ENCODE measurements at places on chromosomes 7 and 10. TPM values are rescaled to one million over a fixed set of nuclear protein-coding genes. Genes with fewer than 3 reads are reported as not detected.

DNA sequence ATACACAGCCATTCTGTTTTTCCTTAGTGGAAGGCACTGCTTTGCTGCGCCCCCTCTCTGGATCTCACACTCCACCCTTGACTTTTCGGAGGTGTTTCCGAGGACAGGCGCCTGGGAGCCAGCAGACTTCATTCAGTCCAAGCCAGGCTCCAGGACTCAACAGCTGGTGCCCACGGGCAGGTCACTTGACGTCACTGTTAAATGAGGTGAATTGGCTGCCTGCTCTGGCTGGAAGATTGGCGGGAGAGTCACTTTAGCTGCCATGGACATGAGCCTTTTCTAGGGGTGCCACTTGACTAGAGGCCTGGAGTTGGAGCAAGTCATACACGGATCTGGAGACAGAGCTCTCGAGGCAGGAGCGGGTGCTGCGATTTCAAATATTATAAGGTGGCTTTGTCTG is 3.2 kb downstream of the HTRA1 start:
- no peak overlapping the region for H3K4me3 ChIP-seq
- peaks cover 12% of the 10 kb centered on the region for H3K27me3 ChIP-seq
- no peak for DNase-seq
- peaks cover 25% of the 10 kb centered on the region for H3K4me1 ChIP-seq
- H3K27ac ChIP-seq: no peak overlapping the region
- no peaks in the 10 kb centered on the region for H3K36me3 ChIP-seq

DNA sequence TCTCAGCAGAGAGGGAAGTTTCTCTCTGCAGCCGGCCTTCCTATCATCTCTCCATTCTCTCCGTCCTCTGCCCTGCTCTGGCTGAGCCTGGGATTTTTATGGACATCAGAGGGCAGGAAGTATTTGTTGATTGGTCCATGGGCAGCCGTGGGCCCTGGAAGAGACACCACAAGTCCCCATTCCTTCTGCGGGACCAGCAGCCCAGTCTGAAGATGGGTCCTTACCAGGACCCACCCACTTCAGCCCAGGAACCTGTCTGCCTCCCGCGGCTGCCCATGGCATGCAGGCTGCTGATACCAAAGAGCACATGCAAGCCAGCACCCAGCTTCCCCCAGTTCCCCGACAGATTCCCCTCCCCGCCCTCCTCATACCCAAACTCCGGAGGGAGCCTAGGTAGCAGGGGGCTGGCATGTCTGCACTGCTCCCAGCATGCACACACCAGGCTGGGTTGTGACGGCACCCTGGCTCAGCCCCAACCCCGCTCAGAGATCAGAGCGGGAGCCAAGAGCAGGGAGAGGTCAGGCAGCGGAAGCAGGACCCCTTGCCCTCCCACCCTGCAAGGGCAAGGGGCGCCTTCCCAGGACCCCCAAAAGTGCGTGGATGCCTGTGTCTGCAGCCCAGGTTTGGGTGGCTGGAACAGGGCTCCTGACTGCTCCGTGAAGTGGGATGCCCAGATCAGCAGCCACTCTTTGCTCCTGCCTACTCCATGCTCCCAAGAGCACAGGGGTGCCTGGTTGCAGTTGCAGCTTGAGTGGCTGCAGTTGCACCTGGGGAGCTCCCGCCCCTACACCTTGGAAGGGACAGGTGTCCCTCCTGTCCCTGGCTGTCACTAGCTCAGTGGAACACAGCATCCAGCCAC is 538.6 kb upstream of the POT1 start:
- H3K27ac ChIP-seq: no peak overlapping the region
- H3K4me1 ChIP-seq: no peaks in the 10 kb centered on the region
- no peak overlapping the region for H3K4me3 ChIP-seq
- H3K27me3 ChIP-seq: no peaks in the 10 kb centered on the region
- no peak for DNase-seq
- no peaks in the 10 kb centered on the region for H3K36me3 ChIP-seq

- H3K27ac ChIP-seq: no peak overlapping the region
- DNase-seq: no peak
- H3K36me3 ChIP-seq: no peaks in the 10 kb centered on the region
- no peak overlapping the region for H3K4me3 ChIP-seq
Observed at GRCh38 chr7:131400681-131401176, 73.1 kb downstream of the MKLN1 start.

DNA sequence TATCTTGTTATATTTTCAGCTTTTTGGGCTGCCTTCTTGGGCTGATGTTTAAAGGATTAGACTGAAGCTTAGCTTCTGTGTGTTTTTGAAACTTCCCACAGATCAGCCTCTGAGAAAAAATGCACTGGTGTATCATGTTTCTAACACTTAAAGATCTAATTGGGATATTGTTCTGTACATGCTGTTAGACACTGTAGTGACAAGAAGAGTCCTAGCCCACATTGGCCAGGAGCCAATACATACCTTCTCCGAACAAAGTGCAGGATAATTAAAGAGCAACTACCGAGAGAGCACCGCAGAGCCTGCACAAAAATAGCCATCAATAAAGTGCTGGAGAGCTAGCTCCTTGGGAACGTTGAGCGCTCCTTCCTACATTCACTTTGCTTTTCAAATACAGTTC is 289.4 kb upstream of the SP8 start:
- no peaks in the 10 kb centered on the region for H3K4me1 ChIP-seq
- no peaks in the 10 kb centered on the region for H3K27me3 ChIP-seq
- H3K36me3 ChIP-seq: no peaks in the 10 kb centered on the region
- no peak overlapping the region for H3K27ac ChIP-seq
- H3K4me3 ChIP-seq: no peak overlapping the region

GRCh38 chr10:43981232-43981631 is 332.6 kb upstream of the ZNF32 start:
- no peaks in the 10 kb centered on the region for H3K27me3 ChIP-seq
- no peak for DNase-seq
- H3K27ac ChIP-seq: no peak overlapping the region
- H3K4me1 ChIP-seq: peaks cover 8% of the 10 kb centered on the region
- H3K4me3 ChIP-seq: no peak overlapping the region

DNA sequence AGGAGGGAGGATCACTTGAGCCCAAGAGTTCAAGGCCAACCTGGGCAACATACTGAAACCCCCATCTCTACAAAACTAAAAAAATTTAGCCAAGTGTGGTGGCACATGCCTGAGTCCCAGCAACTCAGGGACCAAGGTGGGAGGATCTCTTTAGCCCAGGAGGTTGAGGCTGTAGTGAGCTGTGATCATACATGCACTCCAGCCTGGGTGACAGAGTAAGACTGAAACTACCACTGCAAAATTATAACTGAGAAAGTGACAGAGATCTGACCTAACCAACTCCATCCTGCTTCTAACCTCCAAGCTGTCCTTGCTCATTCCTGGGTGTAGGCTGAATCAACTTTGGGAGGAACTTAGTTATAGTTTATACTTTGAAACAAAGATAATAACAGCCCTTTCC is 59.4 kb downstream of the HTR7 start:
- H3K36me3 ChIP-seq: no peaks in the 10 kb centered on the region
- DNase-seq: no peak
- no peaks in the 10 kb centered on the region for H3K27me3 ChIP-seq
- H3K4me1 ChIP-seq: no peaks in the 10 kb centered on the region
- H3K4me3 ChIP-seq: no peak overlapping the region
- H3K27ac ChIP-seq: no peak overlapping the region

- H3K4me1 ChIP-seq: no peaks in the 10 kb centered on the region
- H3K27me3 ChIP-seq: no peaks in the 10 kb centered on the region
- no peak overlapping the region for H3K4me3 ChIP-seq
- no peak overlapping the region for H3K27ac ChIP-seq
- H3K36me3 ChIP-seq: no peaks in the 10 kb centered on the region
Observed at GRCh38 chr7:127666602-127667001, 14.6 kb downstream of the SND1 start.

DNA sequence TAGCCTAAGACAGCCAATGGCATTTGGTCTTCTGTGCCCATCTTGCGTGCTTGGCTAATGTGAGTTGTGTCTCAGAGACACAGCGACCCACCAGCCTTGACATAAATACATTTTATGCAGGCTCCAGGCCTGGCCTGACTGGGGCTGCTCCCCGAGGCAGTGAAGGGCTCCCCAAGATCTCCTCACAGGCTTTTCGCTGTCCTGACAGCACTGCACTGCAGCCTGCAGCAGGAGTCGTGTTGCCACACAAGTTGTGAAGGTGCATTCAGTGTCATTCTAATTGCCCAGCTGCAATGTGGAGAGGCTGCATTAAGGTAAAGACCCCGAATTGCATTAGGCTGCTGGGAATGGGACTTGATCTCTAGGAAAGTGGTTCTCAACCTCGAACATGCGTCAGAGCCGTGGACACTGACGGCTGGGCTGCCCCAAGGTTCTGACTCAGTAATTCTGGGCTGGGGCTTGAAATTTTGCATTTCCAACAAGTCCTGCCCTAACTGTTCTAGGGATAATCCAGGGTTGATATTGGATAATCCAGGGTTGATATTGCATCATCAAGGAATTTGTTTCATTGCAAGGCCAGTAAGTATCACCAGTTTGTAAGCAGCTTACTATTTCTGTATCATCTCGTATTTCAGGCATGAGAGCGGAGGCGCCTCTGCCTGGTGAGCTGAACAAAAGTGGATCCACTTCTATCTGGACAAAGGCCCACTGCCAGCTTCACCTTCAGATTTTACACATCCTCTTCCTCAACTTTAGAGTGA is 108.7 kb upstream of the INSIG1 start:
- H3K4me3 ChIP-seq: no peak overlapping the region
- no peak for DNase-seq
- H3K27ac ChIP-seq: no peak overlapping the region
- no peaks in the 10 kb centered on the region for H3K4me1 ChIP-seq
- no peaks in the 10 kb centered on the region for H3K36me3 ChIP-seq
- no peaks in the 10 kb centered on the region for H3K27me3 ChIP-seq

- no peaks in the 10 kb centered on the region for H3K36me3 ChIP-seq
- H3K4me1 ChIP-seq: peaks cover 16% of the 10 kb centered on the region
- no peak for DNase-seq
- H3K27me3 ChIP-seq: no peaks in the 10 kb centered on the region
- no peak overlapping the region for H3K27ac ChIP-seq
- H3K4me3 ChIP-seq: no peak overlapping the region
Observed at GRCh38 chr10:104342941-104343411, 4.7 kb upstream of the ITPRIP start.

GRCh38 chr7:84913731-84914130 is 273.1 kb downstream of the SEMA3D start:
- H3K36me3 ChIP-seq: no peaks in the 10 kb centered on the region
- no peaks in the 10 kb centered on the region for H3K4me1 ChIP-seq
- H3K4me3 ChIP-seq: no peak overlapping the region
- DNase-seq: no peak

- H3K36me3 ChIP-seq: no peaks in the 10 kb centered on the region
- H3K4me1 ChIP-seq: no peaks in the 10 kb centered on the region
- no peak overlapping the region for H3K4me3 ChIP-seq
- H3K27ac ChIP-seq: no peak overlapping the region
Observed at GRCh38 chr7:28580665-28581064, 168.3 kb downstream of the CREB5 start.

DNA sequence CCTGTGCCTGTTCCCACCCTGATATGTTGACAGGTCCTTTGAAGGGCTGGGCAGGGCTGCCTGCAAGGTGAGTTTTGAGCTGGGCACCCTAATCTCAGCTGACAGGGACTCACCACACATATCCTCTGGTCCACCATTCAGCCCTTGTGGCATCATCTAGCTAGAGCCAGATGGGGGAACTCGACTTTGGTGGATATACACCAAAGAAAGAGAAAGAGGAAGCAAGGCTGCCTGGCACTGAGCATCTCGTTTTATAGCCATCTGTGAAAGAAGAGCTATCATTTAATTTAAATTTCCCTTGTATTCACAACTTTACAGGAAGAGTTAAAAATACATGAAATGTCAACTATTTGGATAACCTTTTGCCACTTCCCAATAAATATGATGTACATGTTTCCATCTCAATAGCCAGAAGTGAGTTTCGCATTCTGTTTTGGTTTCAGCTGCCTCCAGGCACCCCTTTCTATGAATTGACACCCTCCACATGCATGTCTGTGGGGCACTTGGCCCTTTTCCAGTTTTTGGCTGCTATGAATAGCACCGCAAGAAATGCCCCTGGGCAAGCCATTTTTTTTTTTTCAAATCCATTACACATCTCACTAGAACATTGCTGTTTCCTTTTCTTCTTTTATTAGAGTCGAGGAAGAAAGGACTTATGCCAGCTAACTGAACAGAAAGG is 22.9 kb upstream of the GRB10 start:
- DNase-seq: no peak
- no peaks in the 10 kb centered on the region for H3K36me3 ChIP-seq
- H3K27me3 ChIP-seq: no peaks in the 10 kb centered on the region

DNA sequence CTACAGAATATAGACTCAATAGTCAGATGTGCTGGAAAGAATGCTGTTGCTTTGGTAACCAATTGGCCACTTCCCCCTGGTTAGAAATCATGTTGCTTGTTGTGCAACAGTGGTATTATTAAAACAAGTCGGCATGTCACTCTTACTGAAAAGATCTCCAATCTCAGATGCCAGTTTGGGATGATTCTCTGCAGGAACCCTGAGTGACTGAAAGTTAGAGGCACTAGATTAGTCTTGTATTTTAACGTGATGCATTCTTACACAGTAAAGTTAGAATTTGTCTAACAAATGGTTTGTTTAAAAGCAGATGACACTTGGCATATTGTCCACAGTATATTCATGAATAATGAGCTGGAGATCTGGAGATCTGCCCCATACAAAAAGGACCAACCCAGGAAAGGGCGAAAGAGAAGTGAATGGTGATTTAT is 287.6 kb downstream of the TWIST1 start:
- no peaks in the 10 kb centered on the region for H3K4me1 ChIP-seq
- H3K36me3 ChIP-seq: no peaks in the 10 kb centered on the region
- H3K27ac ChIP-seq: no peak overlapping the region
- no peaks in the 10 kb centered on the region for H3K27me3 ChIP-seq
- no peak for DNase-seq

DNA sequence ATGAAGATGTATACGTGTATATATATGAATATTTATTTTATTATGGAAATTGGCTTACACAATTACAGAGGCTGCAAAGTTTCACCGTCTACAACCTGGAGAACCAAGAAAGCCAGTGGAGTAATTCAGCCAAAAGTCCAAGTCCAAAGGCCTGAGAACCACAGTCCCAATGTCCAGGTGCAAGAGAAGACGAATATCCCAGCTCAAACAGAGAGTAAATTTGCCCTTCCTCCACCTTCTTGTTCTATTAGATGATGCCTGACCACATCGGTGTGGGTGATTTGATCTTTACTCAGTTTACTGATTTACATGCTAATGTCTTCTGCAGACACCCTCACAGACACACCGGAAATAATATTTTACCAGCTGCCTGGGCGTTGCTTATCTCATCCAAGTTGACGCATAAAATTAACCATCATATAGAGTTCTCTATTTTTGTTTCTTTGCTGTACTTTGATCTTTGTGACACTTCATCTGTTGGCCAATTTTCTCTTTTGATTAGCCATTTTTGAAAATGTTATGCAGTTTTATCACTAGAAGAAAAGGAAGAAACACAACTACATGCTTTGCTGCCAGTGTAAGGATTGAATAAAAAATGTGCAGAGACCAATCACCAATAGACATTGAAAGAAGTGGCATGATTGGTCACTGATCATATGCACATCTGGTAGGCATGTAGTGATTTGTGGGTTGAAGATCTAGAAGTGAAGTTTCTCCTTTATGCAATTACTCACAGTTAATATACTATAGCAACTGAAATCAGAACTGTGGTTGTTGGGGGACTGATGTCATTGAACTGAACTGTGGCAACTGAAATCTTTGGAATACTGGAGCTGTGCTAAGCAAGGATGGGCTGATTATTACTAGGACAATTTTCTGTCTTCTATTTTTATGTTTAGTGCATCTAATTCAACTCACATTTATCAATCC is 68.5 kb downstream of the EPDR1 start:
- no peaks in the 10 kb centered on the region for H3K36me3 ChIP-seq
- no peaks in the 10 kb centered on the region for H3K27me3 ChIP-seq
- H3K27ac ChIP-seq: no peak overlapping the region
- no peak for DNase-seq

SH2D4B gene
- polyA plus RNA-seq: not detected

ITPRID1 gene
- polyA plus RNA-seq: not detected

SVOPL gene
- not detected for polyA plus RNA-seq

CACNB2 gene
- polyA plus RNA-seq: 0.81 TPM

PDGFA gene
- not detected for polyA plus RNA-seq

NKX6-2 gene
- 0.65 TPM for polyA plus RNA-seq

SPDYE6 gene
- 0.14 TPM for polyA plus RNA-seq
